ENCODE measurements at places on chromosomes 1 and 21.

- no peak for DNase-seq
These were observed 221.8 kb downstream of the TTLL7 start for GRCh38 chr1:83776913-83777757.

DNA sequence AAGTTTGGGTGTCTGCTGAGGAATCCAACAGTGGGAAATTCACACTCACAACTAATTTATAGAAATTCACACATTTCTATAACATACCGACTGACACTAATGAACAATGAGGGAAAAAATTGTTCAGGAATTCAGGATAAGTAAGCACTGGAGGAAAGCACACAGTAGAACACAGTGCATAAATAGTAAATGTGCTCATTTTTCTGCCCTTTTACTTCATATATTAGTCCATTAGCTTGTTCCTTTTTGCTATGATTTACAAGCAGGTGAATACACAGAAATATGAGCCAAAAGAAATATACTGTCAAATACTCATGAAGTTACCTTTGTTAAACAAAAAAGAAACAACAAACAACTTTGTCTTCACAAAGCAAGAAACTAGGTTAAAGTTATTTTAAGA is 11.3 kb downstream of the NRIP1 start:
- DNase-seq = no peak

DNA sequence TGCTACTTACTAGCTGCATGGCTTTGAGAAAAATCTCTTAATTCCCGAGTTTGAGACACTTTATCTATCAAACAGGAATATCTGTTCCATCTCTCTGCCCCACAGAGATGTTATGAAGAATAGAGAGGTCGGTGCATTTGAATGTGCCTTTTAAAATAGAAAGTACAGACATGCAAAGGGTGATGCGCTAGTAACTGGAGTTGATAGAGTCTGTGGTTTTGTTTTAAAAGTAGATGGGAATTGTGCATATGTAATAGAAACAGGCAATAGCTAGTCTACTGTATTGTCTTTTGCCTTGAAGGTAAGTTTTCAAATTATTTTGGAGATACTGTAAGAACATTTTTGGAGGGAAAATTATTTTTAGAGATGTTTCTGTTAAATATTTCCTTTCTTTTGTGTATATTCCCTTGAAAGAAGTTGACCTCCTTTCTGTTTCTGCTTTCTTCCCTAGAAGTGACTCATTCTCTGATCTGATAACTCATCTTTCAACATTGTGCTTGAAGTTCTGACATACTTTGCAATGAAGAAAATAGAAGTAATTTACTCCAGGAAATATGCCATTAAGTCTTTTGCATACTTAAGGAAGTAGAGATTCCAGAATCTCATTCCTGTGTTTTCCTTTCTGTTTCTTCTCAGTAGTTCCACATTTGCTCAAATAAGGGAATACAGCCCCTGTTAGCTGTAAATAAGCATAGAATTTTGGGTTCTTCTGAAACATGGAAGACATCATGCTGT is 151.6 kb downstream of the SDCCAG8 start:
- DNase-seq = no peak

GRCh38 chr1:24828183-24828886 is 83.1 kb downstream of the CLIC4 start:
- DNase-seq = no peak

GRCh38 chr1:4161366-4162006 is 261.4 kb upstream of the C1orf174 start:
- no peak for DNase-seq

Data from esophagus squamous epithelium (tissue), 5 donors.